ENCODE measurements at places on chromosomes 12 and 14. TPM values are rescaled to one million over a fixed set of nuclear protein-coding genes. Genes with fewer than 3 reads are reported as not detected.

GRCh38 chr12:6266541-6266966 lies 43.9 kb upstream of the PLEKHG6 start:
- DNase-seq, result no peak
- H3K27me3 ChIP-seq, result no peaks in the 10 kb centered on the region
- no peak overlapping the region for H3K4me3 ChIP-seq
- H3K27ac ChIP-seq, result no peak overlapping the region
- no peaks in the 10 kb centered on the region for H3K36me3 ChIP-seq

- H3K27me3 ChIP-seq, result no peaks in the 10 kb centered on the region
- H3K36me3 ChIP-seq, result no peaks in the 10 kb centered on the region
- H3K4me1 ChIP-seq, result no peaks in the 10 kb centered on the region
These were observed 175.2 kb upstream of the GRIN2B start for GRCh38 chr12:14156606-14157005.

GRCh38 chr12:104535369-104535768 lies 78.6 kb downstream of the CHST11 start:
- no peaks in the 10 kb centered on the region for H3K36me3 ChIP-seq
- peaks cover 11% of the 10 kb centered on the region for H3K4me1 ChIP-seq
- H3K27ac ChIP-seq, result no peak overlapping the region
- H3K4me3 ChIP-seq, result no peak overlapping the region
- DNase-seq, result no peak

- no peaks in the 10 kb centered on the region for H3K27me3 ChIP-seq
- H3K4me1 ChIP-seq, result peaks cover 4% of the 10 kb centered on the region
- peaks cover 7% of the 10 kb centered on the region for H3K36me3 ChIP-seq
- H3K27ac ChIP-seq, result no peak overlapping the region
- DNase-seq, result no peak
- H3K4me3 ChIP-seq, result no peak overlapping the region
These were observed 4.4 kb upstream of the YY1 start for GRCh38 chr14:100234511-100234910.

DNA sequence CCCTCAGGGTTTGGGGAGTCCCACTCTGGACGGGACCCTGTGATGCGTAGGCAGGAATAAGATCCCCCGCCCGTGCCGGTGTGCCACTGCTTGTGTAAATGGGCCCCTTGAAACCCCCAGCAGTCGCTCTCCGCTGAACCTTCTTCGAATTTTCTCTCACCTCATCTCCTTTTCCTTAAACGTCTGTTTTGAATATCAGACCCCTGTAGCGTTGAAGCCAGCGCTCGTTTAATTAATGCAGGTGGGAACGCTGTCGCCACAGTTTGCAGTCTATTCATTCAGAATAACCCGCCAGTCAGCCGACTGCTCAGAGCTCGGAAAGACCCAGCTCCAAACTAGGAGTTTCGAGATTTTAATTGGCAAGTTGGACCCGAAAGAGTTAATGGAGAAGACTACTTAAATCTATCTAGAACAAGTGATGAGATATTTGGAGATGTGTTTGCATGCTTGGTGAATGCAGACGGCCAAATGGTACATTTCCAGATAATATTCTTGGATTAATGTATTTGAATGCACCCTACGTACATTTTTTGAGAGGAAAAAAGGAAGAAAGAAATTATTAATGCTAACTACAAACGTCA lies 739 bp upstream of the PPP2R5E start:
- H3K36me3 ChIP-seq, result peaks cover 2% of the 10 kb centered on the region
- no peak for DNase-seq
- H3K4me1 ChIP-seq, result peaks cover 6% of the 10 kb centered on the region
- H3K4me3 ChIP-seq, result peak overlapping the region; percentile 79
- H3K27ac ChIP-seq, result peak overlapping the region; percentile 75

DNA sequence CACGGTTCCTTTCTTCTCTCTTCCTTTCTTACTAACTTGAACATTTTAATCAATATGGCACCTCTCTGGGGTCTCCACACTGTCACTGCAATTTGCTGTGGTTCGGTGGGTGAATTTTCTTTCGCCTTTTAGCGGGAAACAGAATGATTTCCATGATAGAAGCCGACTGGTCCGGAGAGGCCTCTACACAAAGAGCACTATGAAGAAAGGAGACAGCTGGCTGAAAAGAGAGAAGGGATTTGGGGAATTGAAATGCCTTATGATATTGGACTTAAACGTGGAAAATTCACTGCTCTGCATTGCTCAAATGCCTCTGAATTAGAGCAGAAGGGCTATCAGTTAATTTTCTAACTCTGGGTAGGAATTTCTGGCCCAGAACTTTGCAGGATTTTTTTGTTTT lies 55.9 kb downstream of the KCNA5 start:
- no peak overlapping the region for H3K4me3 ChIP-seq
- H3K27me3 ChIP-seq, result peaks cover 6% of the 10 kb centered on the region
- H3K27ac ChIP-seq, result no peak overlapping the region
- DNase-seq, result no peak
- no peaks in the 10 kb centered on the region for H3K4me1 ChIP-seq

- H3K27ac ChIP-seq, result no peak overlapping the region
- H3K4me3 ChIP-seq, result no peak overlapping the region
- DNase-seq, result no peak
- H3K36me3 ChIP-seq, result peaks cover 21% of the 10 kb centered on the region
- no peaks in the 10 kb centered on the region for H3K27me3 ChIP-seq
- no peaks in the 10 kb centered on the region for H3K4me1 ChIP-seq
These were observed 7.3 kb downstream of the C1RL start for GRCh38 chr12:7101694-7102131.

- no peaks in the 10 kb centered on the region for H3K27me3 ChIP-seq
- no peak overlapping the region for H3K27ac ChIP-seq
- H3K4me1 ChIP-seq, result peaks cover 37% of the 10 kb centered on the region
- no peak overlapping the region for H3K4me3 ChIP-seq
- DNase-seq, result no peak
- peaks cover 3% of the 10 kb centered on the region for H3K36me3 ChIP-seq
These were observed 44.9 kb upstream of the LTBP2 start for GRCh38 chr14:74656964-74657363.

- DNase-seq, result no peak
- H3K36me3 ChIP-seq, result no peaks in the 10 kb centered on the region
- peaks cover 28% of the 10 kb centered on the region for H3K27me3 ChIP-seq
These were observed 1.2 kb downstream of the PTGER2 start for GRCh38 chr14:52315355-52315718.

- no peaks in the 10 kb centered on the region for H3K27me3 ChIP-seq
- DNase-seq, result no peak
- no peaks in the 10 kb centered on the region for H3K36me3 ChIP-seq
- no peak overlapping the region for H3K4me3 ChIP-seq
- no peaks in the 10 kb centered on the region for H3K4me1 ChIP-seq
- H3K27ac ChIP-seq, result no peak overlapping the region
These were observed 24.4 kb upstream of the CD27 start for GRCh38 chr12:6420364-6420763.

- DNase-seq, result no peak
- H3K36me3 ChIP-seq, result no peaks in the 10 kb centered on the region
- no peak overlapping the region for H3K27ac ChIP-seq
- no peak overlapping the region for H3K4me3 ChIP-seq
- peaks cover 13% of the 10 kb centered on the region for H3K4me1 ChIP-seq
These were observed 19.8 kb downstream of the ZBTB42 start for GRCh38 chr14:104820669-104821228.

- no peaks in the 10 kb centered on the region for H3K4me1 ChIP-seq
- H3K36me3 ChIP-seq, result no peaks in the 10 kb centered on the region
- no peaks in the 10 kb centered on the region for H3K27me3 ChIP-seq
- H3K4me3 ChIP-seq, result no peak overlapping the region
- H3K27ac ChIP-seq, result no peak overlapping the region
These were observed 126.9 kb upstream of the RBM19 start for GRCh38 chr12:114092981-114093380.

- no peaks in the 10 kb centered on the region for H3K27me3 ChIP-seq
- no peaks in the 10 kb centered on the region for H3K36me3 ChIP-seq
- no peak overlapping the region for H3K4me3 ChIP-seq
- no peak for DNase-seq
- H3K4me1 ChIP-seq, result no peaks in the 10 kb centered on the region
These were observed 70.0 kb downstream of the TTC6 start for GRCh38 chr14:37665479-37665878.

GRCh38 chr12:117885211-117885610 lies 83.6 kb downstream of the KSR2 start:
- H3K27me3 ChIP-seq, result no peaks in the 10 kb centered on the region
- no peak overlapping the region for H3K27ac ChIP-seq
- no peak overlapping the region for H3K4me3 ChIP-seq
- no peaks in the 10 kb centered on the region for H3K36me3 ChIP-seq
- no peak for DNase-seq

- H3K36me3 ChIP-seq, result no peaks in the 10 kb centered on the region
- peak; percentile 79 for DNase-seq
- H3K27ac ChIP-seq, result no peak overlapping the region
- H3K4me3 ChIP-seq, result no peak overlapping the region
These were observed 1193.7 kb downstream of the GALC start for GRCh38 chr14:86799244-86799647.

DNA sequence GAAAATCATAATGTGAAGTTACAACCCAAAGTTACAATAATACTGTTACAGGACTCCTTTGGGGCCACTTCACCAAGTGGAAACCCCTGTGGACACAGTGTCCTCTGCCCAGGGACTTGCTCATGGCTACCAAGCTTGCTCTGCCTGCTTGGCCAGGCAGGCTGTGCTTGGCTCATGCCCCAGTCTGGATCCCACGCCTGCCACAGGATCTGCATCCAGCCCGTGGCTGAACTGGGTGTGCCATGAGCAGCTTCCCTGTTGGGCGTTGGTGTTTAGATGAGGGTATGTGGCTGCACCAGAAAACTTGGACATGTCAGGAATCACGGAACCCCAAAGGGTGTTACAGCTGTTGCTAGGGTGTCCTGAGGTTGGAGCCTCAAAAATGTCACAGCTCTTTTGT lies 820.9 kb downstream of the SLC6A15 start:
- H3K36me3 ChIP-seq, result no peaks in the 10 kb centered on the region
- H3K27ac ChIP-seq, result no peak overlapping the region
- DNase-seq, result no peak
- no peaks in the 10 kb centered on the region for H3K4me1 ChIP-seq
- no peaks in the 10 kb centered on the region for H3K27me3 ChIP-seq
- H3K4me3 ChIP-seq, result no peak overlapping the region

DNA sequence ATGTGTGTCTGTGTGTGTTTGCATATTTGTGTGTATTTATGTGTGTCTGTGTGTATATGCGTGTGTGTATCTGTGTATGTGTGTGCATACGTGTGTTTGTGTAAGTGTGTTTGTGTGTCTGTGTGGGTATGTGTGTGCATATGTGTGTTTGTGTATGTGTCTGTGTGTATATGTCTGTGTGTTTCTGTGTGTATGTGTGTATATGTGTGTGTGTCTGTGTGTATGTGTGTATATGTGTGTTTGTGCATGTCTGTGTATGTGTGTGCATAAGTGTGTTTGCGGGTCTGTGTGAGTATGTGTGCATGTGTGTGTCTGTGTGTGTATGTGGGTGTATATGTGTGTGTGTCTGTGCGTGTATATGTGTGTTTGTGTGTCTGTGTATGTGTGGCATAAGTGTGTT lies 1030.5 kb upstream of the TMEM132C start:
- peaks cover 6% of the 10 kb centered on the region for H3K4me1 ChIP-seq
- no peaks in the 10 kb centered on the region for H3K27me3 ChIP-seq
- no peak for DNase-seq
- H3K27ac ChIP-seq, result no peak overlapping the region

DNA sequence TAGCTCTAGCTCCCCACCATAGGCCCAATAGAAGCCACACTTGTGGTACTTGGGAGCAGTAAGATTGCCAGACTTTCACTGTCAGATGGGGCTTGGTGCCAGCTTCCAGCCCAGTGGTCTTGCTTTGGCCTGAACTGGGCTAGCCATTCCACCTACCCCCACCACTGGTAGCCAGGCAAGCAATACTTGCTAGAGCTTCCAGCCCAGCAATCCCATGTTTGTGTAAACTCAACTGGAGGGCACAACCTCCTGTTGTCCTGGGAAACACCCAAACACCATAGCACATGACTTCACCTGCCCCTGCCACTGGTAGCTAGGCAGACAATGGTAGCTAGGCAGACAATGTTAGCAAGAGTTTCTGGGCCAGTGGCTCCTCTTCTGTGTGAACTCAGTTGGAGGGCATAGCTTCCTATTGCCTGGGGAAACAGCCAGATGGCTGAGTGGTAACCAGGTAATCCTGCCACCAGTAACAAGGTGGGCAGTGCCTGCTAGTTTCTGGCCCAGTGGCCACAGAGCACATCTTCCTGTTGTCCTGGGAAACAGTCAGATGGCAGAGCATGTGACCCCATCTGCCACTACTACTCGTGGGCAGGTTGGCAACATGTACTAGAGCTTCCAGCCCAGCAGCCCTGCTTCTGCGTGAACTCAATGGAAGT lies 5.6 kb upstream of the OR6C76 start:
- H3K36me3 ChIP-seq, result no peaks in the 10 kb centered on the region
- H3K4me3 ChIP-seq, result no peak overlapping the region
- no peaks in the 10 kb centered on the region for H3K4me1 ChIP-seq
- no peak overlapping the region for H3K27ac ChIP-seq
- DNase-seq, result no peak

DNA sequence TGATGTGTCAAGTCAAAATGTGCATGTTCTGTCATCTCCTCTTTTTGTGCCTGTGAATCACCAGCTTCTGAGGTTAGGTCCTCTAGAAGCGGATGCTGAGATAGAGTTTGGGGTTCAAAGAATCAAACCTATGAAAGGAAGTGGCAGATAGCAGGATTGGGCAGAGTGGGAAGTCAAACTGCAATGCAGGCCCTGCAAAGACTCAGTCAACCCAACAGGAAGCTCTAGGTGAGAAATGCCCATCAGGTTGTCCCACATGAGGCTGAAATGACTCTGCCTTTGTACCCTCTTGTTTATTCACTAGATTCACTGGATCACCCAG lies 4.5 kb upstream of the MIA2 start:
- H3K27me3 ChIP-seq, result no peaks in the 10 kb centered on the region
- DNase-seq, result no peak
- no peaks in the 10 kb centered on the region for H3K36me3 ChIP-seq
- H3K27ac ChIP-seq, result peak overlapping the region; percentile 49

- no peak for DNase-seq
- no peaks in the 10 kb centered on the region for H3K36me3 ChIP-seq
- H3K27ac ChIP-seq, result no peak overlapping the region
- no peak overlapping the region for H3K4me3 ChIP-seq
- no peaks in the 10 kb centered on the region for H3K27me3 ChIP-seq
These were observed 85.0 kb downstream of the ATF7IP start for GRCh38 chr12:14450479-14450878.

The NEK9 gene
- 43.7 TPM for polyA plus RNA-seq

The AQP2 gene
- not detected for polyA plus RNA-seq

The AKAP3 gene
- polyA plus RNA-seq, result 0.95 TPM

The NUP37 gene
- 89.8 TPM for polyA plus RNA-seq

The TTC9 gene
- polyA plus RNA-seq, result 0.50 TPM

The PLXNC1 gene
- polyA plus RNA-seq, result 0.17 TPM

The LGALS3 gene
- 193 TPM for polyA plus RNA-seq

The PLEKHA5 gene
- polyA plus RNA-seq, result 14.8 TPM

The PRICKLE1 gene
- polyA plus RNA-seq, result 3.5 TPM

The DIO2 gene
- 0.01 TPM for polyA plus RNA-seq

The PEBP1 gene
- 231 TPM for polyA plus RNA-seq

The LMNTD1 gene
- polyA plus RNA-seq, result 0.42 TPM

The LMO3 gene
- not detected for polyA plus RNA-seq

The NEUROD4 gene
- not detected for polyA plus RNA-seq

The BICDL1 gene
- 8.0 TPM for polyA plus RNA-seq

Measured in keratinocyte (primary cell).